ENCODE measurements at places on chromosomes 6 and 20.

GRCh38 chr20:52349806-52350205 is 158.2 kb upstream of the ZFP64 start:
- no peak for DNase-seq

DNA sequence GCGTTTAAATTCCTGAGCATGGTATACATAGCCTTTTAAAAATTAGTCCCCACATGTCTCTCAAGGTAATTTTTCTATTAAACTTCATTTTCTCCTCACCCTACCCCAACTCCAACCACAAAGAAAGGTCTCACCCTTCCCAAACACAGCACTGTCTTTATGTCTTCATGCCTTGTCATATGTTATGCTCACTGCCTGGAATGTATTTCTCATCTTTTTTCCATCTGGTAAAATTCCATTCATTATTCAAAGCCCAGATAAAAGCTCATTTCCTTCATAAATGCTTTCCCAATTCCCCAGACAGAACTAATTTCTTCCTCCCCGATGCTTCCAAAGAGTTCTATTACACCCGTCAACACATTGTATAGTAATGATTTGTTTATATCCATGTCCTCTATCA is 302.0 kb downstream of the ALDH8A1 start:
- DNase-seq = no peak

- DNase-seq = no peak
Measured at GRCh38 chr6:72580281-72580940, 41.5 kb upstream of the KCNQ5 start.

DNA sequence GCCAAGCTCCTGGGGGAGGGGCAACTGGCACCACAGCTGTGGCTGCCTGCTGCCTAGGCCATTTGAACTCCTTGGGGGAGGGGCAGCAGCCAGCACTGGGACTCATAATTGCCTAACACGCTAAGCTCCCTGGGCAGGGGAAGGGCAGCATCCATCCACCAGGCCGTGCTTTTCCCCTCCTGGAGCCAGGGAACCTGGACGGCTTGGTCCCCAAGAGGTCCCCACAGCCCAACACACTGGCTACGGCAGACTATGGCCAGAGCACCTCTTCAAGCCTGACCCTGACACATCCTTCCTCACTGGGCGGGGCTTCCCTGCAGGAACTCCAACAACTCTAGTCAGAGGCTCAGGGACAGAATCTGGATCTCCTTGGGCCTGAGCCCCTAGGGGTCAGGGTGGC is 269.4 kb downstream of the RNF144B start:
- no peak for DNase-seq

DNA sequence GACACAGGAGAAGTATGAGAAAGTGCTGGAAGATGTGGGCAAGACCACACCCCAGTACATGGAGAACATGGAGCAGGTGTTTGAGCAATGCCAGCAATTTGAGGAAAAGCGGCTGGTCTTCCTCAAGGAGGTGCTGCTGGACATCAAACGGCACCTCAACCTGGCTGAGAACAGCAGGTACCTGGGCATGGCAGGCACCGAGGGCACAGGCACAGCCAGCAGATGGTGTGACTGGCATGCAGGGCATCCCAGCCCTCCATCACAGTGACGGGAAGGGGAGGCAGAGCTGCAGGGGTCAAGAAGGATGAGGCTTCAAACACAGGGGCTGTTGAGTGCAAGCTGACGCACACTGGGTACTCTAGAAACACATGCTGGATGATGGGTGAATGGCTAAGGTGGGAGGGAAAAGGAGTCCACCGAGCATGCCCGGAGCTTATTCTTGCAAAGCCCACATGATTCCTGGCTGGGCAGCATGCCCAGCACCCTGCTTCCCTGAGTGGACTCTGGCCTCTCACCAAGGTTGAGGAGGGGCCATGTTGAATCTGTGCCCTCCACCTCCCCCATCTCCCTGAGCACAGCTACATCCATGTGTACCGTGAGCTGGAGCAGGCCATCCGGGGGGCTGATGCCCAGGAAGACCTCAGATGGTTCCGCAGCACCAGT is 26.3 kb downstream of the SPDEF start:
- no peak for DNase-seq

DNA sequence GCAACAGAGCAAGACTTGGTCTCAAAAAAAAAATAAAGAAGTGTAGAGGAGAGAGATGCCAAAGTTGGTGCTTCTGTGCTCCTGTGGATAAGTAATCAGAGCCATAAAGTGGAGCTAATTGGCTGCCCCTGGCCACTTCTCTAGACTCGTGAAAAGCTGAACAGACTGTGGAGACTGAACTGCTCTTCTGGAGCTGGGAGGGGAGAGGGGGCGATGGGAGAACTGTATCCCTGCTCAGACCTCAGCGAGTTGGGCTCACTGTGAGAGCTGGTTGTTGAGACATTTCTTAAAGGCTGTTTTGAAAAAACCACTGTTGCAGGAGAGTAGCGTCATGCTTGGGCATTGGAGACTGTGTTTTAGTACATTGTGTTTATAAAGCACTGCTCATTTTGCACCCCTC is 125.7 kb downstream of the TCP11 start:
- DNase-seq = no peak

- DNase-seq = no peak
Measured at GRCh38 chr6:82711105-82711827, 347.6 kb downstream of the TPBG start.

- DNase-seq = no peak
Measured at GRCh38 chr20:37352608-37352980, 6.7 kb downstream of the SRC start.

GRCh38 chr20:37804584-37805566 is 98.1 kb upstream of the VSTM2L start:
- no peak for DNase-seq

GRCh38 chr20:46255440-46256104 is 52.7 kb downstream of the CDH22 start:
- DNase-seq = peak; percentile 81

DNA sequence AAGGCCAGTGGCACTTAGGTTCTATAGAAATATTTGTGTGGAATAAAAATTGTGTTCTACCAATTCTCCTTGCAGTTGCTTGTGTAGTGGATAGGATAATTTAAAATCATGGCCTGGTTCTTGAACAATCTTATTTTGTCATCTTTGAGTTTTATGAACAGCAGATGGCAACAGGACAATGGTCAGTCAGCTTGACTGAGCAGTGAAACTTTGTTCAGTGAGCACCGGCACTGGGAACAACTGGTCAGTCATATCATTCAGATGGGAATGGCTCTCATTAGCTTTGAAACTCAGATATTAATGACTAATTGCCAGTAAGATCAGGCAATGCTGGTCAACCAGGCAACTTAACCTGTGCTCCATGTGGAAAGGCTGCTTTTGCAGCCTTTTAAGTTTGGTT is 129.2 kb downstream of the BCKDHB start:
- DNase-seq = no peak

GRCh38 chr6:110564703-110565421 is 88.4 kb upstream of the SLC22A16 start:
- peak; percentile 49 for DNase-seq

GRCh38 chr6:149895048-149895590 is 2.8 kb downstream of the RAET1E start:
- DNase-seq = no peak

GRCh38 chr6:106063448-106063850 is 22.7 kb upstream of the PRDM1 start:
- no peak for DNase-seq

DNA sequence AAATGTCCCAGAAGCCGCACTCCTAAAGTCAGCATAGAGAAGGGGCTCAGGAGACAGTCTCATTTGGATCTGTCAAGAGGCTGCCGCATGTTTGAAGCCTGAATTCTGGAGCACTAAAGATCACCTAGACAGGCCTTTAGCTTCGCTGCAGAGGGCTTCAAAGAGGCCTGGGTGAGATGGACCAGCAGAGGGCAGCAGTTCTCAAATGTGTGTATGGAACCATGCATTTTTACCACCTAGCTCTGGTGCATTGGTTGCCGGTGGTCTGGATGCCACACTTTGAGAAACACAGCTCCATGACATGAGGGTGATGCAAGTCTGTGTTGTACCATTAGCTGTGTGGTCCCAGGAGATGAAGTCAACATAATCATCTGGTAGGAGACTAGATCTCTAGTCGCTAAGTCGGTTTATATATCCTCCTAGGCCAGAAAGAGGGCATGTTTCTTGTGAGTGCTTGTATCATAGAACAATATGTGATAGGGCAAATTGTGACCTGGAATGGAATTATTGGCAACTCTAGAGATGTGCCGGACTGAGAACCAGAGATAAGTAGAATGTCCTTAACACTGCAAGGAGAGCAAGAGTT is 64.8 kb downstream of the KIAA0319 start:
- DNase-seq = no peak

GRCh38 chr20:62162765-62163484 is 19.4 kb downstream of the SS18L1 start:
- no peak for DNase-seq

GRCh38 chr6:35343092-35343834 is 905 bp downstream of the PPARD start:
- no peak for DNase-seq

- no peak for DNase-seq
Measured at GRCh38 chr20:52937591-52938100, 34.5 kb upstream of the TSHZ2 start.

DNA sequence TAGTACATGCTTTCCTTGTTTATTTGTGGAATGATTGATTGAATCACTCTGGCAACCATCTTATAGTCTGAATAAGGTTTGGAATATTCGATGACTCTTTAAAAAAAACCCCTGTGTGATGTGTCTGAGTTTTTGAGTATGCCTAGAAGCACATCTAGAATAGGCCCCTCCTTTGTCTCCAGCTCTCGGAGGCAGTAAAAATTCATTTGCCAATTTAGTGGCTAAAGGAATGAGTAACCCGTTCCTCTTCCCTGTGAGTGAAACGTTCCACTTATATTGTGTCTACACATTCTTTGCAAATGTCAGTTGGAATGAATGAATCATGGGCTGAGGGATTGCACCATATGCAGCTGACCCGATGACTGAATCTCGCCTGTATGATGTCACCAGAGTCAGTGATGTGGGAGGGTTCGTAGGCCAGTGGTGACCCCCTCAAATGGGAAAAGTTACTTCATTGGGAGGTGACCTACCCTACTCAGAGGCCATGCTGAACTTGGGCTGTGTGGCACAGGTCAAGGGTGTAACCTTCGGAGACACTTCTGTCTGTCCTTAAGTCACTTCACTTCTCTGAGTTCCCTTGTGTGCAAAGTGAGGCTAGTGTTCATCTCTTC is 21.6 kb downstream of the MOCS3 start:
- DNase-seq = no peak

- DNase-seq = no peak
Measured at GRCh38 chr6:30752157-30752927, 8.0 kb upstream of the IER3 start.

DNA sequence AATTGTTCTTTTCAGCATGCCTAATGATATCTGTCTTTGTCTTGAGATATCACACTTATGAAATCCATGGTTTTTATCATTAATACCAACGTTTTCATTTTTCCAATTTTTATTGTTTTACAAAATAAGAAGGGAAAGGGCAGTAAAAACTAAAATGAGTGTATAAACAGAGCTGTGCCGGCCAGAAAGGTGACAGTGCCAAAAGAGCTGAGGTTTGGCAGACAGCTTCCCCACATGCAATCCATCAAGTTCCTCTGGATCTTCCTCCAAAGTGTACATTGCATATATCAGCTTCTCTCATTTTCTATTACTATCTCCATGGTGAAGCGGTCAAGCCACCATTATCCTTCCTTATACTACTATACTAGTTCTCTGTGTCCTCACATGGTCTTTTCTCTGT is 10.1 kb upstream of the TMEM244 start:
- DNase-seq = no peak

- DNase-seq = no peak
Measured at GRCh38 chr6:144065213-144065660, 30.1 kb downstream of the SF3B5 start.

GRCh38 chr6:116329156-116329555 is 41.6 kb upstream of the DSE start:
- DNase-seq = no peak

DNA sequence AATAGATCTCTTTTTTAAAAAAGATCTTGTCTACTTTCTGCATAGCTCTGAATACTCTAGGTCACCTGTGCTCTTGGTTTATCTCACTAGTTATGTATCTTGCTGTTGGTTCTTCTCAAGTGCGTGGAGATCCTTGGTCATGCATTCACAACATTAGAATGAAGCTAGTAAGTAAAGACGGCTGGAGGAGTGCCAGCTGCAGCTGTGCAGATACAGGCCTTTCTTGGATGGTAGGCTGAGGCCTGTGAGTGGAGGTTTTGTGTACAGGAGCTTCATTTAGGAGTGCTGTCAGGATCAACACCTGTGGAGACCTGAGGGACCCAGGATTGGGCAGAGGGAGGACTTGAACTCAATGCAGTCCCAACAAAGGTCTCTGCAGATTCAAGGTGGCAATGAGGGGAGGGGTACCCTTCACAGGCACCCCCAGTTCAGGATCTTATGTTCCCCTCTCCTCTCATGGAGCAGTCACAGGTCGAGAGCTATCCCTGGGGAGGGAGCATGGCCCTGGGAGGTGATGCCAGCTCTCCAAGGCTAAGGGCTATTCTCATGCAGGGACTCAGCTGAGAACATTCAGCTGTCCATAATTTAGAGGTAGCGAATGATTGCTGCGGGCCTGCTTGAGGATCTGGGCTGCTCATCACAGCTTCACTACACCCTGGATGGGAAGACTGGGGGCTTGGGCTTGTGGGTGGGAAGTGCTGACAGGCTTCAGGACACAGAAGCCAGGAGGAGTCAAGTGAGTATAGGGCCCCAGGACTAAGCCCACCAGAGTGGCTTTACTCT is 98.9 kb upstream of the ENPP5 start:
- DNase-seq = no peak

- no peak for DNase-seq
Measured at GRCh38 chr20:57581202-57582028, 20.5 kb downstream of the PCK1 start.
